Stimulated activated CD8-positive, alpha-beta memory T cell treated with anti-CD3 and anti-CD28 coated beads, Interleukin-15, amount 100 ng/mL, for 4 hours (primary cell): ENCODE measurements at places on chromosomes 2 and 18.

GRCh38 chr2:24917731-24918325, 2.2 kb downstream of the ADCY3 start:
- DNase-seq = no peak

- DNase-seq = no peak
Measured at GRCh38 chr2:25290811-25291495, 50.8 kb downstream of the DNMT3A start.

- DNase-seq = no peak
Measured at GRCh38 chr2:124145982-124146381, 120.9 kb downstream of the CNTNAP5 start.

- DNase-seq = no peak
Measured at GRCh38 chr2:70748002-70748784, 19.8 kb downstream of the ADD2 start.

DNA sequence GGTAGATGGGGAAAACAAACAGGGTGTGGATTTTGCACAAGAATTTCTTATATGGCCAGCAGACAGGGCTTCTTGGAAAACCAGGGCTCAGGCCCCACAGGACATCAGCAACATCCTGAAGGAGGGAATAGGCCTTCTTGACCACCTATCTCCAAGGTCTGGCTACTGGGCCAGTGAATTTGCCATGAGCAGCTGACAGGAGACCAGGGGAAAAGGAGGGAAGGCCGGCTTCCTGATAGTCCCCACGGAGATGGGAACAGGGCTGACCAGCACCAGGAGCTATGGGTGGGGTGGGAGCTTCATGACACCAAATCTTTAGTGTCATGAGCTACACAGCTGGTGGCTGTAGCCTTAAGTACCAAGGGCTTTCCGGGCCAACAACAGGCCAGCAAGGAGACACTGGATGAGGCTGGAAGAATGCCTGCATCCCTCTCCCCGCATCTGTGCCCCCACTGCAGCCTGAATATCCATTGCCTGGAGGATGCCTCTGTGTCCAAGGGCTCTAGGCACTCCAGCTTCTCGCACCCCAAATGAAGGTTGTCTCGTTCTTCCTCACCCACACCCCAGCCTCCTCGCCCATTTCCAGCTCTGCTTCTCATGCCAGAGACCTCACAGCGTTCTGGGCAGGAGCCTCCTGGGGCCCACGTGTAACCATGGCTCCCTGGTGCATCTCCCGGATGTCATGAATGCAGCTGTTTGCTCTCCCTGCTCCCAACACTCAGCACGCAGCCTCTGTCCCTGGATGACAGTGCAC, 74.8 kb downstream of the EMX1 start:
- DNase-seq = no peak

DNA sequence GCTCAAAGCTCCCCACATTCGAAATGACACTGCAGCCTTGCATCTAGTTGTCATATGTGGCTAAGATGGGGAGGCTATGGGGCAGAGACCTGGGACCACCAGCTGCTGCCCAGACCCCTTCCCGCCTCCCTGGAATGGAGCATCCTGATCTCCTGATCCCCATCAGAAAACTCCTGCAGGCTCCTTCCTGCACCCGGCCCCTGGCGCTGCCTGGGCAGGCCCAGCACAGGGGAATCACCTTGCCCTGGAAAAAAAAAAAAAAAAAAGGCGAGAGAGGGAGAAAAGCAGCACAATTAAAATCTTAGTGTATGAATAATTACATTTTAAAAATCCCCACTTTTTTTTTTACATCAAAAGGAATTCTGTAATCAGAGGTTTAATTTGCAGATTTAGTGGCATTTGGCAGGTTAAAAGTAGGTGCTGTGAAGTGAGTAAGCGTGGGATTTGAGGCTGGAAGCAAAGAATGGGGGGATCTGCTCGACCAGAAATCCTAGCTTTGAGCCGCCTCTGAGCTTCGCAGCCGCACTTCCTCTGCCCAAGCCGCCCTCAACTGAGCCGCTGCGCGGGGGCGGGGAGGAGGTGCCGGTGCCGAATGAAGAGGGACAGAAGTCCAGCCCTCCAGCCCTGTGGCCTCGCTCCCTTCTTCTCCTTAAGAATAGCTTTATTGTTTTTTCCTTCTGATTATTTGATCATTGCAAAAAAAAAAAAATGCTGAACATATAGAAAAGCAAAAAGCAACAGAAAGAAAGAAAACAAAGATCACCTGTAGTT, 30.0 kb downstream of the THNSL2 start:
- DNase-seq = no peak

DNA sequence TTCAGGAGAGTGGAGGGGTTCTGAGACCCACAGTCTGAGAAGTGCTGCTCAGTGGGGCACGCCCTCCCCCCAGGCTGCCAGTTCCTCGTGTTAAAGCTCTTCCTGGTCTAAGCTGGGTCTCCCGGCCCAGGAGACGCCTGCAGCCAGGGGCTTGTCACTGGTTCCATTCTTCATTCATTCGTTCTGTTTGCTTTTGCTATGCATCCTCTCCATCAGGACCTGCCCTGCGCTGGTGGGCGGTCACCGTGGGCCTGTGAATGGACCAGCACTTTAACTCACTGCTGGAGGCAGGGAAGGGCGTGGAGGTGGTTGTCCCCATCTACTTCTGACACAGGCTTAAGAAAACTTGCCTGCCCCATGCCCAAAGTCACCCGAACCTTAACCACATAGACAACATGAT, 272.8 kb upstream of the HDAC4 start:
- DNase-seq = no peak

DNA sequence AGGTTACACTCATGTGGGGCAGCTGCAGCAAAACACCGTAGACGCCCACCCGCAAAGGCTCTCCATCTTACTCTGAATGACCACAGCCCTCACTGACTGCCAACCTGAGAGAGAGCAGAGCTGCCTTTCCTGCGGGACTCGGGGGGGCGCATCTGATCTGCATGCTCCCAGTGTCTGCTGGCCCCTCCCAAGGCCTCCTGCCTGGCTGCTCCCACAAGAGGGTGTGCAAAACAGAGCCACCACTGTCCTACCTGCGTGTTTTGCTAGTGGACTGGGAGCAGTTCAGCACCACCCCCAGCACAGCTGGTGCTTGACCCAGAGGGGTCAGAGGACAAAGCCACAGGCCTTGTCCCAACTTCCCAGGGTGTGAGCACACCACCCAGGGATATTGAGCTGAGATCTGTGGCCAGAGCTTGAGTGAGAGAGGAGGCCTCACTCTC, 76.4 kb downstream of the MYO3B start:
- no peak for DNase-seq

DNA sequence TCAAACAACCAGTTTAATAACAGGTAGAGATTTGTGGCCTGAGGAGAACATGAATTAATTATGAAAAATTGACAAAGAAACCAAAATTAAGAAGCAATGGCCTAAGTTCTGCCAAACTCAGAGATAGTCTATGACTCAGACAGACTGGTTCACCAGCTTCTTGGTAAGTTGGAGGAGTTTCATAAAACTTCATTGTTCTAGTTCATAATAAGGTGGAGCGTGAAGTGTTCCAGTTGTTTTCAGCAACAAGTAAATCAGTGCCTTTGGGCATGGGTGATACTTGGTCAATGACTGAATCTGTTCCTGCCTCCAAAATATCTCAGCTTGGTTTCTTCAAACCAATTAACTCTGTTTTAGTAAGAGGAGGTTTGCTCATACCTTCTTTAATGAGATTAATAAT, 40.0 kb downstream of the SLC40A1 start:
- DNase-seq = no peak

GRCh38 chr18:596288-596881, 403 bp upstream of the CLUL1 start:
- no peak for DNase-seq

DNA sequence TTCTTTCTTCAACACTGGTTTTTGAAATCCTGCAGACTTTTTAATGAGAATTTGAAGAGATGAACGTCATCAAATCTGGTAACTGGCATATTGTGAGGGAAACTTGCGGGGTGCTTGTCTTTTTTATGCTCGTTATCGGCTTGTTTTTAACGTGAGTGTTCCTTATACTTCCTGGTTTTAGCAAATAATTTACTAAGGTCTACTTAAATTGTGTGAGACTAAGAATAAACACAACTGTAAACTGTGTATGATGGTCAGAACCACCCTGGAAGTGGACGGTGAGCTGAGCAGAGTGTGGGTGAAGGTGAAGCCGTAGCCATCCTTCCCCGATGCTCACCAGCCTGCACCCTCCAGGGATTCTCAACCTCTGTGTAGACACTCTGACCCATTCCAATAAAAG, 82.3 kb upstream of the CDC42EP3 start:
- no peak for DNase-seq

GRCh38 chr2:65344689-65345088, 87.7 kb downstream of the SPRED2 start:
- no peak for DNase-seq

DNA sequence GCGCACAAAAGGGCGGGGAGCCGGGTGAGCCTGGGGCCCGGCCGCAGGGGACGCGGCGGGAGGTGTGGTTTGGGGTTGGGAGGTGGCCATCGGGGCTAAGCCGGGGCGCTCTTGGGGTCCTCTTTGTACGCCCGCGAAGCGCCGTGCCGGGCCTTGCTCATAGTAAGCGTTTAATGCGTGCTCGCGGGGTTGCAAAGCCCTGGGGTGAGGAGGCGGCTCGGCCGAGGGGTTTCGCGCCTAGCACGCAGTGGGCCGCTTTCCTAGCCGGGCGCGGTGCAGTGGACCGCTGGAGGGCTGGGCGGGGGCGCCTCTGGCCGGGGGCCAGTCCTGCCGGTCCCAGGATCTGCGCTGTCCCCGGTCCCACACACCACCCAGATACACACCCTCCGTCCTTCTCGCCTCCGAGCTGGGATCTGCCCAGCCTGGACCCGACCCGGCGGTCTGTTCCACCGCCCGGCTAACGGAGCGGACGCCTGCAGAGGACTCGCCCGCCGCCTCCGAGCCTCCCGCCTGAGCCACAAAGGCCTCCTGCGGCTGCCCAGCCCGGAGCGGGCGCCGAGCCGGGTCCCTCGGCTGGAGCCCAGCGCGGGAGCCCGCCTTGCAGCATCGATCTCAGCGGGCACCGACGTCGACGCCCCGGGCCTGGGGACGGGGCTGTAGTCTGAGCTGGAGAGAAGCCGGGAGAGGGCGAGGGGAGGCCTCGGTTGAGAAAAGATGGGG, 564 bp downstream of the DPYSL5 start:
- DNase-seq = no peak

- DNase-seq = no peak
Measured at GRCh38 chr18:48860269-48861180, 90.2 kb downstream of the SMAD7 start.

DNA sequence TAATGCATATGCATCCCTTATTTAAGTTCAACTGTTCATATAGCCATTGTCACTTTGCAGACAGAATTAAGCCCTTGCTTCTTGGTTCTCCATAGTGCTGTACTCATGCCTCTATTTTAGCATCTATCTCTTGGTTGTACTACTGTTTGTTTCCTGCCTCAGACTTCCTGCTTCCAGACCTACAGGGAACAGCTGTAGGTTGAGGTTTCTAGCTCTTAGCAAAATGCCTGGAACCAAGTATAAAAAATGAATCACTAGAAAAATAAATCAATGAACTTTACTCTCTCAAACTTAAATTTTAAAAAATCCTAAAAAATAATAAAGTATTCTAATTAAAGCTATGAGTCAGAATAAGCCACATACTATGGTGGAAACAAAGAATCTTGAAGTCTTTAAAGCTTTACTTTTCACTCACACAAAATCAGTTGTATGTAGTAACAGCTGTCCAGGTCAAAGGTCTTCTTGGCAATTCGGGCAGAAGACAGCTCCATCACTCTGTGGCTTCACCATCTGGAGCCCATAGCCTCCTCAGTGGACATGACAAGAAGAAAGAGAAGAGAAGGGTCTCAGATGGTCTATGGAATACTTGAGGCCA, 1228.1 kb upstream of the GYPC start:
- no peak for DNase-seq

DNA sequence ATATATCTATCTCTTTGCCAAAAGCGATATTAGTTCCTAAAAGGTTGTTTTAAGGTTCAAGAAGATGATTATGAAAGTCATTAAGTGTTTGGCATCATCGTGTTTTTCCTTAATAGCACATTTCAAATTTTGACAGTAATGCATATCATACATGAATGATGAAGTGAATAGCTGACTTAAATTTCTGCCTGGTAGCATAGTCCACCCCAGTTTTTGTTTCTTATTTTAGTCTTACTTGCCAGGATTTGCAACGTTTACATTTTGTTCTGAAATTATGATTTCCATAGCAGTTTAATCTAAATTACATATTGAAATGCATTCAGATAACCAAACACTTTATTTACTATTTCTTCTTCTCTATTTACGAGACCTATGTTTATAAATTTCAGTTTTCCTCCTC, 201.1 kb downstream of the GULP1 start:
- no peak for DNase-seq

DNA sequence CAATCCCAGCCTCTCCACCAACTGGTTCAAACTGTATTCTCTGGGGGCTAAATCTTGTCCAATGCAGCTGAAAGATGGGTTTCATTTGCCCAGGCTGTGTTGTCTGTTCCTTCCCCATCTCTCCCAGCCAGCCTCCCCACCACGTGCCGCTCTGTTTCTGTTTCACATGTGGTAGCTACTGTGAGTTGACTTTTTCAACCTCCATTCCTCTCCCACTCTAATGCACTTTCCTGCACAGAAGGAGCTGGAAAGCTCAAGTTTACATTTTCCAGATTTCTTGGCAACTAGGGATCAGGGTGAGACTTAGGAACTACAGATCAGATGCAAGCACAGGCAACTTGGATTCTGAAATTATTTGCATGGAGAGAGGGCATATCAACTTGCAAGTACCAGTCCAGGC, 19.0 kb upstream of the NPAS2 start:
- DNase-seq = no peak

DNA sequence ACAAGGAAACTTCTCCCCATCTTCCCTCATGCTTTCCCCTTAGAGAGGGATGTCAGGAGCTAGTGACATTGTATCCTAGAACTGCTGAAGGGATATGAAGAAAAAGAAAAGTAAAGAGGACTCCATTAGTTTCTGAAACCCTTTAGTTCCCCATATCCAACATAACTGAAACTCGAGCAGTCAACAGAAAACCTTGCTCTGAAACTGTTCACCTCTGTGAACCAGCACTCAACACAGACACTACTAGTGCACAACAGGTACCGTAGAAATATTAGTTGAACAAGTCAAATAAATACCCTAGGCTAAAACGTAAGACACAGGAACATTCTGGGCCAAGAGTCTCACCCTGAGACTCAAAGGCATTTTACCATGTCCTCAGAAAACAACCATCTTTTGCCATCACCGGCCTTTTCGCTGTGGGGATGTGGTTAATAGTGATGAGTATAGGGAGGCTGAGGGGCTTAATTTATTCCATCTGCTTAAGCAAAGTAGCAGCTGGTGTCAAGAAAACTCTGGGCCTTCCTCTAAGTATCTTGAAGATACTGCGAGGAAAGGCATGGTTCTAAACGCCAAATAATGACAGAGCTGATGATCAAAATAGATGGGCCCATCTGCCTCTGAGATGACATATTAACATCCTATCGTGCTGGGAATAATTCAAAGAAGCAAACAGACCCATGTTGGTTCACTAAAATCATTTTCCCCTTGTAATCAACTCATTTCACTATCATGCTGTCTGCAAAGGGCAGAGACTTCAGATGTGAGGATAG, 156.8 kb downstream of the STK39 start:
- no peak for DNase-seq

GRCh38 chr18:31484461-31484860, 13.5 kb upstream of the DSG2 start:
- no peak for DNase-seq

GRCh38 chr2:169765523-169765922, 31.9 kb downstream of the KLHL23 start:
- no peak for DNase-seq

GRCh38 chr2:232204457-232204931, 174.1 kb upstream of the ALPP start:
- no peak for DNase-seq
